ENCODE measurements at places on chromosomes 7 and 10. TPM values are rescaled to one million over a fixed set of nuclear protein-coding genes. Genes with fewer than 3 reads are reported as not detected.

The ERVW-1 gene
- total RNA-seq: 0.16 TPM

The PNLIPRP3 gene
- not detected for total RNA-seq

The PKD2L1 gene
- total RNA-seq: not detected

- DNase-seq: no peak
Measured at GRCh38 chr10:24935504-24936292, 16.7 kb downstream of the PRTFDC1 start.

DNA sequence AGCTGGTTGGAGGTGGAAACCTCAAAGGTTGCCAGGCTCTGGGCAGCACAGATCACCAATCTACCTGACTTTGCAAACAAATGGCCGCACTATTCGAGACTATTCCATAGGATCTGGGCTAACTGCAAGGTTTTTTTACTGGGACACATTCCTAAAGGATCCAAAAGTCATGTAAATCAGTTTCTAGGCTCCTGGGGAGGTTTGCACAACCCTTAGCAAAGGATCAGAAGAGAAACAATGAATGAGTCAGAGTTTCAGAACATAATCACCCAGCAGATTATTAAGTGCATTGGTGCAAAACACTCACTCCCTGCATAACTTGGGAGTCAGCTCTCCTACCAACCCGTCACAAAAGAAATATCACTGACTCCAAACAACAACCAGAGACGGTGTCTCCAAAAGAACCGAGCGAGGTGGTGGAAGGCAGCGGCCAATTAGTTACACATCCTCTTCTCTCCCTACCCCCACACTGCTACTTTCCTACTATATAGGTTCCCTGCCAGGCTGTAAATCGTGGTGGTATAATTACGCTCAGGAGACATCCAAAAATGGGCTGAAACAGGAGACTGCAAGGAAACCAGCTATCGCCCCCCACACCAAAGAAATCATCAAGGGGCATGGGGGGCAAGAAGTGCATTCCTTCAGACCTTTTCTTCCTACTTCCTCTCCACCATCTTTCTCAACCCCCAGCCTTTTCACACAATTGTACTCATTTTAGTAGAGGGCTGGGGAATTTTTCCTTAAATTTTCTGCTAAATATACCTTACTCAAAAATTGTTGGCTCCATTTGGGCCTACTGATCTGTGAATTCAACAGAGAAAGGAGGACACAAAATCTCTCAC, 3.2 kb downstream of the UBE2H start:
- DNase-seq: peak; percentile 17

- no peak for DNase-seq
Measured at GRCh38 chr10:109770663-109771062, 152.6 kb downstream of the XPNPEP1 start.

- DNase-seq: no peak
Measured at GRCh38 chr7:5424749-5425506, 1.3 kb upstream of the TNRC18 start.

GRCh38 chr10:114401195-114401791, 3.0 kb downstream of the AFAP1L2 start:
- no peak for DNase-seq

GRCh38 chr10:69955211-69955805, 97.3 kb upstream of the MACROH2A2 start:
- DNase-seq: no peak

DNA sequence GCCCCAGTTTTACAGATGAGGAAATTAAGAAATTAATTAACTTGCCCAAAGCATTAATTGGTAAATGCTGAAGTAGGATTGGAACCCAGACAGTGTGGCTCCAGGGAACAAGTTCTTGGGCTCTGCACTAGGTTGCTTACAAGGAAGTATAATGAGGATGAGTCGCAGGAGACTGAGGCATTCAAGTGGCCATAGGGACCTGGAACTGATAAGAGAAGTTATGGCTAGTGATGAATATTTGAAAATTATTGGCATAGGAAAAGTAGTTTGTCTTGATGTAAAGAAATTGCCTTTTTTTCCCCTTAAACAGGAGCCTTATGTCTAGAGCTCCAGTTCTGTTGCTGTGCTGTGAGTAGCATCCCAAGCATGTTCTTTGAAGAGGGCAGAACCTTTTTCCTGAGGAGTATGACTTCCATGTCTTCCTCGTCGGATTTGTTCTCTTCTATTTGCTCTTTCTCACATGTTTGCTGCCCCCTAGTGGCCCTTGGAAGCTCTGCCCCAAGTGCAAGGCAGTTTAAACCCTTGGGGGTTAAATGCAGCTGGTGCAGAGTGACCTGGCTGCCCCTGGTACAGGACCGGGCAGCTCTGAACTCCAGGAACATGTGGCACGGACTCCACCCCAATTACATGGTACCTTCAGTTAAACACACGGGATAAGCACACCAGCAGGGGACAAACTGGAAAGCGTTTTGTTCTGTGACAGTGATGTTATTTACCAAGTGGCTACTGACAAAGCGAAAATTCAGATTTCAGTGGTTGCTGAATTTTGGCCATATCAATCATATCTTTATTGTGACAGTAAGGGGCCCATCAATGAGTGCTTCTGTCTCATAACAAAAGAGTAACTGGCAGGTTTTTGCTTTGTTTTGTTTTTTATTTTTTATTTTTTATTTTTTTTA, 148.8 kb downstream of the HECW1 start:
- DNase-seq: peak; percentile 77

GRCh38 chr10:96236090-96236478, 35.3 kb downstream of the BLNK start:
- DNase-seq: no peak

DNA sequence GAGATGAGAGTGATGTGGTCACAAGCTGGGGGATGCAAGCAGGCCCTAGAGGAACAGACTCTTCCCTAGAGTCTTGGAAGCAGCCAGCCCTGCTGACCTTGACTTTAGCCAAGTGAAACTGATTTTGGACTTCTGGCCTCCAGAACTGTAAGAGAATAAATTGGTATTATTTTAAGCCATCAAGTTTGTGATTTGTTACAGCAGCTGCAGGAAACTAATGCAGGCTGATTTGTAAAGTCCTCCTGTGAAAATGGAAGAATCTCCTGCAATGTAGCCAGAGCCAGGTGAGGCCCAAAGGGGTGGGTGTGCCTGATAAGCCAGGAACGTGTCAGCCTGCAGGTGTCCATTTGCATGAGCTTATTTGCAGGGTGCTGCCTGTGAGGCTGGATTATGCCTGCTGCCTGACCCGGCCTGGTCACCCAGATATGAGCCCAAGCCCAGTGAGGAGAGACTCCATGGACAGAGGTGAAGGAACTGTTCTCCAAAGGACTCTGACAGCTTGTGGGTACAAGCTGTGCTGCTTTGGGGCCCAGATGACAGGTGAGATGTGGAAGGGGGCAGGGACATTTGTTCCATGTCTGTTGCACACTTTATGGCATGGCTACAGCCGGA, 24.6 kb upstream of the PLEKHA1 start:
- DNase-seq: no peak
